Forelimb muscle (tissue), 1 donor: ENCODE measurements at places on chromosomes 2 and 18.

- DNase-seq, result no peak
Observed at GRCh38 chr2:206232287-206233035, 42.0 kb upstream of the ZDBF2 start.

DNA sequence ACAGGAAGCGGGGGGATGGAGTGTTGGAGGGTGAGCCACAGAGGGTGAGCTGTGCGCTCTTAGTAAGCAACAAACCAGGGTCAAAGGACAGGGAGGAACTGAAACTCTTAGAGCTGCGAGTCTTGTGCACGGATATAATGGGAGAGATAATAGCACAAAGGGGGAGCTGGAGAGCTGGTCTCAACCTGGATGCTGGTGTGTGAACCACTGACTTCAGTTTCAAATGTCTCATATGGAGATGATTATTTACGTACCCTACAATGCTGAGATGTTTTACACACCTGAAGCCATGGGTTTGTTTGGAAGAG is 35.9 kb downstream of the PTGR3 start:
- no peak for DNase-seq

GRCh38 chr18:12946549-12947284 is 1.1 kb upstream of the SEH1L start:
- DNase-seq, result no peak

DNA sequence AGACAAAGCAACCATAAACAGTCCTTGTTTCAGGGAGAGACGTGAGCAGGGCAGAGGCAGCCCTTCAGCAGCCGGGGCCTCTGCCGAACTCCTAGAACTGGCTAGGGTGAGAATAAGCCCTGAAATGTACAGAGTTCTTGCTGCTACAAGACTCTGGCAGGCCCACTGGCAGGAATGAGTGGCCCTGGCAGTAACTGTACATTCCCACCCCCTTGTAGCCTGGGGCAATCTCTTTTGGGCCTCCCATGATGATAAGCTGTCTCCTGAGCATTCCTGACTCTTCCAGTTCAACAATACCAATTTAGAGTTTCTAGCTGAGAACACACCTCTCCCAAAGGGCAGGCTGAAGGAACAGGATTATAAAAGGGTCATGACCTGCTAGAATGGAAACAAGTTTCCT is 54.3 kb downstream of the HAUS1 start:
- no peak for DNase-seq

- no peak for DNase-seq
Observed at GRCh38 chr18:62952807-62953206, 237.5 kb downstream of the PHLPP1 start.

DNA sequence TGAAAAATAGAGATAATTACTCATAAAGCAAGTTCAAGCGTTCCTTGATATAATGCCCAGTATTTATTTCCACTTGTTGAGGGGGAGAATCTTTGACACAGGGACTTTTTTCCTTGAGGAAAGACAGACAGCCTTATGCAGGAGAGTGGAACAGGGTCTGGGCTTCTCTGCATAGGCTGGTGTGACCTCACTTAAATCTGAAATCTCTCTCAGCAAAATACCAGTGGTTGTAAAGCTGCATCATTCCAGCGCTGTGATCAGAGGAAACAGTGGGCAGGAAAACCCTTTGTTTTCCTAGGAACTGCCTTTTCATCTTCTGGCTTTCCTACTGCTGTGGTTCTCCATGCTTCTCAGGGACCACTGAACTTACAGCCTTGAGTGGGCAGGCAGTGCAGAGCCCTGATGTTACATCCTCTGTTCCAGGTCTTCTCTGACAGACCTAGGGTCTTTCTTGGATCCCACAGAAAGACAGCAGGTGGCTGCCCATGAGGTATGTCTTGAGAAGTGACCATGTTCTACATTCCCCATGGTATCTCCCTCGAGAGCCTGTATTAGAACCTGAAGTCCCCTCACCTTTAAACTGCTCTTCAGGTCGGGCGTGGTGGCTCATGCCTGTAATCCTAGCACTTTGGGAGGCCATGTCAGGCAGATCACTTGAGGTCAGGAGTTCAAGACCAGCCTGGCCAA is 17.6 kb upstream of the MAP4K4 start:
- no peak for DNase-seq

- no peak for DNase-seq
Observed at GRCh38 chr2:231030725-231031124, 6.6 kb upstream of the C2orf72 start.

- no peak for DNase-seq
Observed at GRCh38 chr2:108994178-108994577, 5.2 kb upstream of the EDAR start.

DNA sequence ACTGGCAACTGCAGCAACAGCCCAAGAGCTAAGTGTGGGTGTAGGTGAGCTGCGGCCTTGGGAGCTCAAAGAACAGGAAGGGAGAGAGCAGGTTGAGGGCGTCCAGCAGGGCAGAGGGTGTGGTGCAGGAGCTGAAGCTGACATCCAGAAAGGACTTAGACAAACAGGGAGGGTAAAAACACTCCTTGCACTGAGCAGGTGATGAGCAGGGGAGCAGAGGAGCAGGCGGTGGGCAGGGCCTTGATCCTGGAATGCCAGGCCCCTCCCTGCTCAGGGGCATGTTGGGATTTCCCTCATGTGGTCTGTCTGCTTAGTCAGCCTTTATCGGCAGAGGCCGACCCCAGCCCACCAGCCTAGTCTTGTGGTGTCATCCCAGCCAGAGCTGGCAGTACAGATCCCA is 63.6 kb downstream of the VSNL1 start:
- no peak for DNase-seq

- DNase-seq, result no peak
Observed at GRCh38 chr2:37831081-37831780, 93.9 kb upstream of the RMDN2 start.

DNA sequence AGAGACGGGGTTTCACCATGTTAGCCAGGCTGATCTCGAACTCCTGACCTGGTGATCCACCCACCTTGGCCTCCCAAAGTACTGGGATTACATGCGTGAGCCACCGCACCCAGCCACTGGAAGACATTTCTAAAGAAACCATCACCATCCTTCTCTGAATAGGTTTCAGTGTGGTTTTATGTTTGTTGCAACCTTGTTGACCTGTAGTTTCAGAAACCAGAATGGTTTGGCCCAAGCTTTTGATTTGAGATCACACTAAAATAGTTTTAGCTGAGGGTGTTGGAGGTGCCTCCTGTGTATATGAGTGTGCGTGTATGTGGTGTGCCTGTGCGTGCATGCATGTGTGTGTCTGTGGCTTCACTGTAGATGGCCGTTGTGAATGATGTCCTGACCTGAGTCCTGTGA is 26.2 kb downstream of the INPP4A start:
- DNase-seq, result no peak

- DNase-seq, result no peak
Observed at GRCh38 chr2:219230059-219230540, 494 bp downstream of the ANKZF1 start.

DNA sequence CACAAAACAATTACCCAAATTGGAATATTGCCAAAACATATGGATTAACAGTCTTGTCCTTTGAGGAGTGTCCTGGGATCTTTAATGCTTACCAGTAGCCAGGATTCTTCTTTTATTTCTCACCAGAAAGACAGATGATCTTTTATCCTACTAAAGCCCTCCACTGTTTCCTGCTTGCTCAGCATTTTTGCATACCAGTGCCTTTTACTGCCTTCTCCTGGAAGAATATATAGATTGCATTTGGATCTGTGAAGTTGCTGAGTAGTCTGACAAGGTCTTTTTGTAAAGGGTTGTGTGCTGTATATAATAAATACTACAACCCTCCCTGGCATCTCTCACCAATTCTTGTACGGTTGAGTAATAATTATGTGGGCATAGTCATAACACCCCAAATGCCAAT is 652.2 kb downstream of the LRRTM4 start:
- DNase-seq, result no peak

GRCh38 chr18:73352546-73352945 is 484.8 kb upstream of the NETO1 start:
- no peak for DNase-seq

DNA sequence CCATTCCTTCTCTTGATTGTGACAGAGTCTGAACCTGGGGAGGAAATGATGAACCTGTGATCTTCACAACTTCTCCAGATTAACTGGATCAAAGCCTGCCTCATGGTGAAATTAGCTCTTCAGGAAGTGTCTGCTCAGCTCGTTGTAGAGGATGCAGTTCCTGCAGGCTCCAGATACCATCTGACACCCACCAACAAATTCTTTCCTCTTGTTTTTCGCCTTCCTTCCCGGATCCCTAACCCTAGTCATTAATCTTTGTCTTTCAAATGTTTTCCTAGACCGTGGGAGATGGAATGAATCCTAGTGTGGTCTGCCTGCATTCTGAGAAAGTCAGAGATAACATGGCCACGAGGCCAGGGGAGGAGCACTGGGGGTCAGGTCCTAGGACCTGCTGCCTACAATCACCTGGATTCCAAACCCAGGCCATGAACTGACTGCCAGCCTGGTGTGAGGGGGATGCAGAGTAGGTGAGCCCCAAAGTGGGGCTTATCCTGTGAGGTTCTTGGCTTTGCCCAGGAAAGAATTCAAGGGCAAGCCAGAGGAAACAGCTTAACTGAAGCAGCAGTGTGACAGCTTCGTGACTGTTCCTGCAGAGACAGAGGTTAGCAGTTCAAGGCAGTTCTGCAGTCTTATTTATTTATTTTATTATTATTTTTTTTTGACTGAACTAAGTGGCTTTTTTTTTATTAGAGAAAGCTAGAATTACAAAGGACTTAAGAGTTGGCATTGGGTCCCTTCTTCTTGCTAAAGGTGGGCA is 67.8 kb downstream of the DIPK1C start:
- DNase-seq, result no peak

- peak; percentile 34 for DNase-seq
Observed at GRCh38 chr18:903701-904100, 970 bp upstream of the ADCYAP1 start.

DNA sequence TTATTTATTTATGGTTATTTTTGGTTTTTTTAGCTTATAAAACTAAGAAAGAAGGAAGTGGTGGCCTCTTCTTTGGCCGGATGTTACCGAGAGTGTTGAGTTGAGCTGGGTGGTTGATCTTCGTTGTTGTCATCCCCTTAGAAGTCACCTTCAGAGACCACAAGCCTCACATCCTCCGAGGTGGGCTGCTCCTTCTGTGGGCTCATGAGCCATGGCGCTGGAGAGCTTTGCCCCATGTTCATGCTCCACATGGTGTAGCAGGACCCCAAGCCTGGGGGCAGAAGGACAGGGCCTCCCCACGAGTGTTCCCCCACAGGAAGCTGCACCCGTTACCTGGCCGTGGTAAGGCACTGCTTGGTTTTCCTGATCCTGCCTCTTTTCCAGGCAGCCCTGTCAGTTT is 23.4 kb downstream of the SNTG2 start:
- no peak for DNase-seq

- DNase-seq, result no peak
Observed at GRCh38 chr2:131103165-131103564, 2.0 kb upstream of the PLEKHB2 start.

DNA sequence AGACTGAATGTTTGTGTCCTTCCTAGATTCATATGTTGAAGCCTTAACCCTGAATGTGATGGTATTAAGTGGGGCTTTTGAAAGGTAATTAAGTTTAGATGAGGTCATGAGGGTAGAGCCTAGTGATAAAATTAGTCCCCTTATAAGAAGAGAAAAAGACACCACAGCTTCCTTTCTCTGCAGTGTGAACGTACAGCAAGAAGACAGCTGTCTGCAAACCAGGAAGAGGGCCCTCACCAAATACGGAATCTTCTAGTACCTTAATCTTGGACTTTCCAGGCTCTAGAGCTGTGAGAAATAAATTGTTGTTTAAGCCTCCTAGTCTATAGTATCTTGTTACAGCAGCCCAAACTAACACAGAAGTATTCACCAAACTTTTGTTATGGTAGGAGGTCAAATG is 57.1 kb upstream of the CYTIP start:
- no peak for DNase-seq

DNA sequence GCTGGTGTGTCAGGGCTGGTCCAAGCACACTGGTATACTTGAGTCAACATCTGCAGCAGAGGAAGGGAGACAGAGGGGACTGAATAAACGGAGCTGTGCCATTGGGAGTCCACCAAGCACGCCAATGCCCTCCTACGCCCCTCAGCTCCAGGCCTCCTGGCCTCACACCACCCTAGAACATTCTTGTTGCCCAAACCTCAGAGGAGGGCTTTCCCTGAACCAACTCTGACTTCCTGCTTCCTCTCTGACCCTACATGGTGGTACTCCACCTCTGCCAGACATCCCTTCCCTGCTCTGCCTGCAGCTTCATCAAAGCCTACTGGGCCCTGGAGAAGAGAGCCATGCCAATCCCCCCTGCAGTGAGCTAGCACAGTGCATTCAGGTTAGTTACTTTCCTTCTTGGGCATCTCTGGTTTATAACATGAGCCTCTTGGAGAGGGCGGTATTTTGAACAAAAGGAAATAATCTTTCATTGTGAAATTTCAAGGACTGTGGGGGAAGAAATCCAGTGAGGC is 54.4 kb downstream of the ZBTB7C start:
- DNase-seq, result no peak

- DNase-seq, result no peak
Observed at GRCh38 chr2:154827286-154827685, 128.8 kb downstream of the KCNJ3 start.

DNA sequence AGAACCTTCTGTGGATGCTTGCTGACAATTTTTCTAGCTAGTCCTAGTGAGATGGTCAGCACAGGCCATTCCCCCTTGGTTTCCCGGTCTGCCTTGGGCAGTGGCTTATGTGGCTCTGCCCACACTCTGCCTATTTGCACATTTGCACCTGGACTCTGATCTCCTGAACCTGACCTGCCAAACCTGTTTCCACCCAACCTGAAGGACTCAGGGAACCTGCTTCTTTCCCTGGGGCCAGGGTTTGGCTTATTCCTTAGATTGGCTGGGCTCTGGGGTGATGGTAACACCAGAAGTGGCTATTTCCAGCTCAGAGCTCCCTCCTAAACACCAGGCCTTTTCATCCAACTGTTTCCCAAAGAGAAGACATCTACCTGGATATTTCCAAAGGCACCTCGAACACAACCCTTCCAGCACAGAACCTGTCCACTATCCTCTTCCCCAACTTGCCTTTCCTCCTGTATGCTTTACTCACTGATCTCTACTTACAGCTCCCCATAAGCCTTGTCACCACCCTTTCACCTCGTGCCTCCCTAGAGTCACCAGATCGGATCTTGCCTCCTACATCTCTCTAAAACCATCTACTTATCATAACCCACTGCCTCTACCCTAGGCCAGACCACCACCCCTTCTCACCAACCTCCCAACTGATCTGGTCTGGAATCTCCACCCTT is 5.8 kb upstream of the MTA3 start:
- DNase-seq, result no peak
